ENCODE measurements at places on chromosomes 2 and 18.

GRCh38 chr2:160703648-160704585 is 210.3 kb upstream of the RBMS1 start:
- no peak for DNase-seq

GRCh38 chr2:109370399-109371035 is 241.5 kb downstream of the SH3RF3 start:
- DNase-seq, result no peak

- no peak for DNase-seq
Measured at GRCh38 chr2:237549216-237549615, 17.2 kb upstream of the PRLH start.

DNA sequence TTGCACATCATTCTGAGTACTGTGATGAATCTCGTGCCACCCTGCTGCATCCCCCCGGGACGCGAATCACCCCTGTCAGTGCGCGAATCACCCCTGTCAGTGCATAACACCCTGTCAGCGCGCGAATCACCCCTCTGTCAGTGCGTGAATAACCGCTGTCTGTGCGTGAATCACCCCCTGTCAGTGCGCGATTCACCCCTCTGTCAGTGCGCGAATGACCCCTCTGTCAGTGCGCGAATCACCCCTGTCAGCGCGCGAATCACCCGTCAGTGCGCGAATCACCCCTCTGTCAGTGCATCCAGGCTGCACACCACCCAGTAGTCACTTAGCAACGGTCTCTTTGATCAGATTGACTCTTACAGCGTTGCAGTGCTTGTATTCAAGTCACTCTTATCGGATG is 134.4 kb upstream of the TPO start:
- no peak for DNase-seq

GRCh38 chr2:28004086-28004485 is 113.6 kb downstream of the BABAM2 start:
- no peak for DNase-seq

DNA sequence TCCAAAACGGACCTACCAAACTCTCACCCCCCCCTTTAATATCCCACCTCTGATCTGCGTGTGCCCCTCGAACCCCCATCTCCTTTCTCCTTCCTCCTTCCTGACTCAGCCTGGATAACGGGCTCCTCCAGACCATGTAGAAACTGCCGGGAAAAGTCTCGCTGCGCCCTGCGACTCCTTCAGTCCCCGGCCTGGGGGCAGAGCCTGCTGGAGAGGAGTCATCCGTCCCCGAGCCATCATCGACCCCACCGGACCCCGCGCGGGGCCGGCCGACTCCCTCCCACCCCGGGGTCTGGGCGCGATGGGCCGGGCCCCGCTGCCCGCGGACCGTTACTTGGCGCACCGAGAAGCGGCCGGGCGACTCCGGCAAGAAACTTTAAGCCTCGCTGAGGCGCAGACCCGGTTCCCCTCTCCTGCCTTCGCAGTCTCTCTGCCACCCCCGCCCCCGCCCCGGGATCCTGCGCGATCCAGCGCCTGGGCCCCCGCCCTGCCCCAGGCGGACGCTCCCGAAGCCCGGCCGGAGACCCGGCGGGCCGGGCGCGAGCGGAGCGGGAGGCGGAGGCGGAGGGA is 3.4 kb downstream of the ZEB2 start:
- no peak for DNase-seq

- DNase-seq, result no peak
Measured at GRCh38 chr2:199201539-199201938, 256.2 kb downstream of the SATB2 start.

DNA sequence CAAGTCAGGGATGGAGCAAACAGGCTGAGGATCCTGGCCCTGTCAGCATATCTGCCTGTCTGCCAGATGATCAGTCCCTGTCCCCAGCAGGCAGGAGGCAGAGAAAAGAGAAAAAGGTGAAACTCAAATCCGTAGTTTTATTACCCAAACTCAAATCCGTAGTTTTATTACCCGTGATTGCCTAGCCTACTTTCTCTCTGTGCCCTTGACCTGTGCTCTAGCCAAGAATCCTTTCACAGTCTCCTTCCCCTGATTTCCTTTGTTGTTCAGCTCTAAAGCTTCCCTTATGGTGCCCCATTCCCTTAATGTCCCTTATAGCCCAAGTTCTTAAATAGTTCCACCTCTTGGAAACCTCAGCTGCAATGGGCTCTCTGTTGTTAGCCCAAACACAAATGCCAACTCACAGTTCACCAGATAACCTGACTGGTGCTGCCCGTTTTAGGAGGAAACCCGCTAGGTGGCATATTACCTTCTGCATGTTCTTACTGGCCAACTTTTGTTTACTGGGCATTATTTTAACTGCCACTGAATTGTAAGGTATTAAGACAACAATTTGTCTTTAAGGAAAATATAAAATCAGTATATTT is 125.7 kb upstream of the FZD5 start:
- DNase-seq, result no peak
